ENCODE measurements at places on chromosomes 13 and 19. TPM values are rescaled to one million over a fixed set of nuclear protein-coding genes. Genes with fewer than 3 reads are reported as not detected.

DNA sequence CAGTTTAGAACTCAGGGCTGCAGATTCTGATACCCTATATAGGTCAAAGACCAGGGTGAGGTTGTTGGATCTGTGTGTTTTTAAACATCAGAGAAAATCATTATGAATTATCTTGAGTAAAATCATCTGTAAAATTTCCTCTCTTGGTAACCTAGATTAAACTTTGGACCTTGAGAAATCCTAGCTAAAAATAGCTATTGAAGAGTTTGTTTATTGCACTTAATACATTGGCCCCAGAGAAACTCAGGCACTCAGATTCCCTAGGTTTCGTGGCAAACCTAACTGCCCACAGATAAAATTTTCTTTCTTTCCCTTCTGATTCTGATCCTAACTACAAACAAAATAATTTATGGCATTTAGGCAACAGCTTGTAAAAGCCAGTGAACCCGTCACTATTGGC is 102.3 kb downstream of the GPC6 start:
- DNase-seq: no peak

DNA sequence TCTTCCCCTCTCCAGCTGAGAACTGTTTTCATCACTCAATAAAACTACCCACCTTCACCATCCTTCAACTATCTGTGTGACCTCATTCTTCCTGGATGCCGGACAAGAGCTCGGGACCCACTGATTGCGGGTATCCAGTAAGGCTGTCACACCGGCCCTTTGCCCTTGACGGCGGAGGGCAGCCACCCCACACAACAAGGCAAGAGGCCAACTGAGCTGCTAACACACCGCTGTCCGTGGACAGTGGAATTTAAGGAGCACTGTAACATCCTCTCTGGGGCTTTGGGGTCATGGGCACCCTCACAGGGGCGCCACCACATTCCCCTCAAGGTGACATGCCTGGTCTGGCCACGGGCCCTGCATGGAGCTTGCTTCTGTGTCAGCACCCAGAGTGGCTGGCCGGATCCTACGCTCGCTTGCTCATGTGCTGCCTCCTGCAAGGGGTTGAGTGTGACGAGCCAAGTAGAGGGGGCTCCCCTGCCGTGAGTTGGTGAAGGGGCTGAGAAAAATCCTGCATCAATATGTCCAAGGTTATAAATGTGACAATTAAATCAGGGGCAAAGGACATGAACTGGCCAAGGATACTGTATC is 31.4 kb downstream of the LHFPL6 start:
- DNase-seq: no peak

DNA sequence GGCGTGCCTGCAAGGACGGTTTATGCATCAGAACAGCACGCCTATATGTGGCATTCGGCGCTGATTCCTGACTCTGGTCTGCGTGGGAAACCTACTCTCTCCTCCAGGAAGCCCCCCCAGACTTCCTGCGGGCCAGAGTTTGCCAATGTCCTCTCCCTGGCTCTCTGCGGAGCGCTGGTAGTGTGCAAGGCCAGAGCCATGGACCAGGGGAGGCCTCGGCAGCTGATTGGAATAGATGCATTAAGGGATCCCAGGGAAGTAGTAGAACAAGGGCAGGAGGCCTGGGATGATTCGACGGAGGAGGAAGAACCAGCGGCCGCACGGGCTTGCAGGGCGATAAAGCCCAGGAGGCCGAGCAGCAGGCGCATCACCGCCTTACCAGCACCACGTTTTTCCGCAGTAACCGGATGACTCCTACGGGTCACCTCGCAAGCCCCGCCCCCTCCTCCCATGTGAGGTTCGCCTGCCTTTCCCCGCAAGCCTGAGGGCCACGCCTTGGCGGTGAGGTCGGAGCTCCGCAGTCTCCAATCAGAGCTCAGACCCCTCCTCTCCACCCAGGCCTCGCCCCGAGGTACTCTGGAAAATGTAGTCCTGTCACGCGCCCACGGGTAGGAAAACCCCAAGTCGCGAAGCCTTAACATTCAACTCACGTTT is 5.0 kb downstream of the CLEC11A start:
- DNase-seq: peak; percentile 96

GRCh38 chr19:41309180-41310032 is 566 bp upstream of the CCDC97 start:
- no peak for DNase-seq

DNA sequence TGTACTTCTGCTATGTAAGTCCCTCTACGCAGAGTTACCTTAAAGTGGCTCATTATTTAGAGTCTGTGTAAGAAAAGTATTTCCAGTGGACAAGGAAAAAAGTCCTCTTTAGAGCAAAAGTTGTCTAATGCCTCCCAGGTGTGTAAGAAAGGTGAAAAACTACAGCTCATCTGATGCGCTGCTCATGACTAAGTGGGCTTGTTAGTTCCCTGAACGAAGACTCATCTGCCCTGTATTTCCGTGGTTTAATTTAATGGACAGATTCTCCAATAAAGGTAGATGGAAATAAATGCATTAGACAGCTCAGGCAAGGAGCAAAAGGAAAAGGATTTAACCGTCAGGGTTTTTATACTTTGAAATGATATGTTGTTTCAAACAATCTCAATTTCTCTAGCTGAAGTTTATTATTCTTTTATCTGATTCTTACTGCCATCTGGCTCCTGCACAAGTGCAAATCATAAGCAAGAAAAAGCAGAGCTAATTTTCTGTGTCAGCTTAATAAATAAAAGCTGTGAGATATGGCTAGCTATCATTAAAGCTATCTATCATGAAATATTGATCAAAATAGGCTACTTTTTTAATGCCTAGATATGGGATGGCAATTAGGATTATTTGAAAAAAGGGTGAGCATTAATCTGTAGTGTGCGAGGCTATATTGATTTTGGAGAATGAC is 73.7 kb upstream of the PCDH9 start:
- no peak for DNase-seq

DNA sequence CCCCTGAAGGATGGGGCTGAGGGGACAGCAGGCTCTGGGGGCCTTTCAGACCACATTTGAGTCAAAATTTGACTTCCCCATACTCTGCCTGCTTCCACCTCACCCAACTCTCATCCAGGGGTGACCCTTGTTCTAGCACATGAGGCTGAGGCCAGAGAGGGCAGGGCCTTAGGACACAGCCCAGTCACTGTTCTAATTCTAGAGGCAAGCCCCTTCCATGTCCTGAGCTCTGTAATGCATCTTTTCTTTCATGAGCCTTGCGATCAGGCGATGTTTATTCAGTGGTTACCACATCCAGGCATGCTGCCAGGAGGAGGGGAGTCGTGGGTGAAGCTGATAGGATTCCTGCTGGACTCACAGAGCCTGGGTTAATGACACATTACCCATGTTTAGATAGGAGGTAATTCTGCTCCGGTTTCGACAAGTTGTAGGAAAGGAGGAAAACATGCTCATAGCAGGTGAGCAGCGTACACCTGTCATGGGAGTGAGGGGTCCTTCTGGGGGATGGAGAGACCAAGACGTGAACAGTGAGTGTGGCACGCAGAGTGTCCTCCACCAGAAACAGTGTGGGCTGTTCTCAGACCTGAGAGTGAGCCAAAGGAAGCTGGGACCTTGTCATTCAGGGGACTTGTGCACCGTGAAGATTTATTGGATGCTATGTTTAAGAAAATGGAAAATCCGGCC is 9.3 kb downstream of the RPS9 start:
- peak; percentile 96 for DNase-seq

DNA sequence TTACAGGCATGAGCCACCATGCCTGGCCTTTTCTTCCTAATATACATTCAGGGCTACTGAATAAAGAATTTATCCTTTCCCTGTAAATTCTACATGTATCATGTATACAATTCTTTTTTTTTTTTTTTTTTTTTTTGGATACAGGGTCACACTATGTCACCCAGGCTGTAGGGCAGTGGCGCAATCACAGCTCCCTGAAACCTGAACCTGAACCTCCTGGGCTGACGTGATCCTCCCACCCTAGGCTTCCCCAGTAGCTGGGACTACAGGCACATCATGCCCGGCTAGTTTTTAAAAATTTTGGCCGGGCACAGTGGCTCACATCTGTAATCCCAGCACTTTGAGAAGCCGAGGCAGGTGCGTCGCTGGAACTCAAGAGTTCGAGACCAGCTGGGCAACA is 6.5 kb upstream of the SLC44A2 start:
- no peak for DNase-seq

GRCh38 chr19:38815059-38816001 is 2.6 kb upstream of the LGALS4 start:
- DNase-seq: no peak

Gene HOOK2
- total RNA-seq: 58.1 TPM

Gene ZNF324B
- 9.9 TPM for total RNA-seq

Gene NPAS1
- 0.38 TPM for total RNA-seq

Gene ERICH6B
- total RNA-seq: not detected

Gene PLK5
- total RNA-seq: not detected

Gene ZIC5
- not detected for total RNA-seq

Gene ZNF208
- total RNA-seq: 7.8 TPM

Gene TMEM238
- 24.3 TPM for total RNA-seq

All from kidney (tissue), 22 donors.